Effector memory CD4-positive, alpha-beta T cell (primary cell): ENCODE measurements at places on chromosomes 3 and 15.

- DNase-seq: no peak
Measured at GRCh38 chr3:172561897-172562640, 38.8 kb upstream of the TNFSF10 start.

- DNase-seq: peak; percentile 9
Measured at GRCh38 chr15:74843891-74844299, 939 bp upstream of the ULK3 start.

GRCh38 chr3:65539616-65540015 is 499.1 kb downstream of the MAGI1 start:
- no peak for DNase-seq

DNA sequence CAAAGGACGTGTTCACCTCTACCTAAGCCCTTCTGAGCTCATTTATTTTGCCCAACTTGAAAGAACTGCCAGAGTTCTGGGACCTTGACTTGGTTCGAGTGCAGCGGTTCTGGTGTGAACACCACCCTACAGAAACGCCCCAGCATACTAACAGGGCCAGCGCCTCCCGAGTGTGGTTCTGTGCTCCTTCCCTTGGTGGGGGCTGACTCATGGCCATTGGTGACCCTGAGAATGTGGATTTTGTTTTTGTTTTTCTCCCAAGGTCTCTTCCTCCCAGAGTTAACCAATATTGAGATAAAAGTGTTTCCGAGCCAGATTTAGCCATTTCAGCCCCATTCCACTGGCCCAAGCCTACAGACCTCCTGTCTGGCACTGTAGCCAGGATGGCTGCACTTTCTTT is 27.9 kb downstream of the SEMA7A start:
- DNase-seq: no peak

GRCh38 chr3:149306751-149307434 is 26.5 kb downstream of the TM4SF18 start:
- DNase-seq: no peak

DNA sequence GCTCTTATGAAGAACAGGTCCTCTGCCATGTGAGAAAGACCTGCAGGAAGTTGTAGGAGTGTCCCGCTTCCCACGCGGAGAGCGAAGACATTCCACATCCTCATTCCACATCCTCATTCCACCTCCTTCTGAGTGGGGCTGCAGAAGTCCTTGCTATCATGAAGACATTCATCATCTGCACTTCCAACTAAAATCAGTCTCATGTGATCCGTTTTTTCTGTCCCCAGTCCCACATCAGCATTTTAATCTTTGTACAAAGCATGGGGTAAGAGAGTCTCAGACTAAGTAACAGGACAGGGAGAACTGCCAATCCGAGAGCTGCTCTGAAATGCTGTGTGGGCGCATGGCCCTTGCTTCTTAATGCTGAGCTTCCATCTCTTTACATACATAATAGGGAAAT is 227.2 kb downstream of the RSRC1 start:
- no peak for DNase-seq

- DNase-seq: no peak
Measured at GRCh38 chr3:160768918-160769317, 12.9 kb downstream of the PPM1L start.

GRCh38 chr3:170941551-170941950 is 33.1 kb upstream of the EIF5A2 start:
- DNase-seq: no peak

GRCh38 chr15:40785164-40785563 is 15.4 kb downstream of the C15orf62 start:
- DNase-seq: no peak

DNA sequence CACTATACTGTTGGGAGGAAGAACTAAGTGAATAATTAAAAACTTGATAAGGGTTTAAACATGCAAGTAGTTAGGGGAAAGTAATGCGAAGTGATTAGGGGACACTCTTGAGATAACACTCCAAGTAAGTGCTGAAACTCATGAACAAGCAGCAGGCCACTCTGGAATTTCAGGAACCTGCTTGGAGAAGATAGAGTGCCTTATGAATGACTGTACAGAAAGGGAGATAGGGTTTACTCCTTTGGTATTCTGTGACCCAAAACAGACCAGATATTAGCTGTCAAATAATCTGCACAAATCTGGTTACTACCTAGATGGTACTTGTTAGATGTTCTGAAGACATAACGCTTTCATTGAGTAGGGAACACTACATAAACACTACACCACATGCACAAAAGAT is 85.6 kb downstream of the FRMD4B start:
- no peak for DNase-seq

DNA sequence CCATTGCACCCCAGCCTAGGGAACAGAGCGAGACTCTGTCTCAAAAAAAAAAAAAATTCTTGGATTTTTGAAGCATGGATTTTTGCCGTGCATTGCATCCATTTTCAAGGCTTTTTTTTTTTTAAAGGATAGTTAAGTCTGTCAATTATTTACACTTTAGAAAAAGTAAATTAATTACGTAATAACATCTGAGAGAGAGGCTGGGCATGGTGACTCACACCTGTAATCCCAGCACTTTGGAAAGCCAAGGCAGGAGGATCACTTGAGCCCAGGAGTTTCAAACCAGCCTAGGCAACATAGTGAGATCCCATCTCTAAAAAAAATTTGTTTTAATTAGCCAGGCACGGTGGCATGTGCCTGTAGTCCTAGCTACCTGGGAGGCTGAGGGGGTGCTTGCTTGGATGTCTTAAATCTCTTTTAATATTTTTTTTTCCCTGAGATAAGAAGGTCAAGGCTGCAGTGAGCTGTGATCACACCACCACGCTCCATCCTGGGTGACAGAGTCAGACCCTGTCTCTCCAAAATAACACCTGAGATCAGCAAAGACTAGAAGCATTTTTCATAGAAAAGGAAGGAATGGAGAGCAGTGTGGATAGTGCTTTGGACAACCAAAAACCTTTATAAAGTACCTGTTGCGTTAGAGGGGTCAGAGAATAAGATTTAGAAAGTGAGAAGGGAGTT is 6.8 kb upstream of the SENP7 start:
- DNase-seq: no peak

- no peak for DNase-seq
Measured at GRCh38 chr3:111734652-111735051, 124.4 kb upstream of the PHLDB2 start.
